H54 (cell line): ENCODE measurements at places on chromosomes 2 and 18.

GRCh38 chr18:43772907-43773306 is 495.6 kb upstream of the SYT4 start:
- DNase-seq: no peak

DNA sequence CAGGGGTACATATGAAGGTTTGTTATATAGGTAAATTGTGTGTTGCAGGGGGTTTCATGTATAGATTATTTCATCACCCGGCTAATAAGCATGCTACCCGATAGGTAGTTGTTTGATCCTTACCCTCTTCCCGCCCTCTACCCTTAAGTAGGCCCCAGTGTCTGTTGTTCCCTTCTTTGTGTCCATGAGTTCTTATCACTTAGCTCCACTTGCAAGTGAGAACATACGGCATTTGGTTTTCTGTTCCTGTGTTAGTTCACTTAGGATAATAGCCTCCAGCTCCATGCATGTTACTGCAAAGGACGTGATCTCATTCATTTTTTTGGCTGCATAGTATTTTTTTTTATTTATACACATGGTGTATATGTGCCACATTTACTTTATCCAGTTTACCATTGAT is 34.2 kb upstream of the ELAC1 start:
- no peak for DNase-seq

- no peak for DNase-seq
Observed at GRCh38 chr2:135985826-135986393, 484 bp upstream of the DARS1 start.

DNA sequence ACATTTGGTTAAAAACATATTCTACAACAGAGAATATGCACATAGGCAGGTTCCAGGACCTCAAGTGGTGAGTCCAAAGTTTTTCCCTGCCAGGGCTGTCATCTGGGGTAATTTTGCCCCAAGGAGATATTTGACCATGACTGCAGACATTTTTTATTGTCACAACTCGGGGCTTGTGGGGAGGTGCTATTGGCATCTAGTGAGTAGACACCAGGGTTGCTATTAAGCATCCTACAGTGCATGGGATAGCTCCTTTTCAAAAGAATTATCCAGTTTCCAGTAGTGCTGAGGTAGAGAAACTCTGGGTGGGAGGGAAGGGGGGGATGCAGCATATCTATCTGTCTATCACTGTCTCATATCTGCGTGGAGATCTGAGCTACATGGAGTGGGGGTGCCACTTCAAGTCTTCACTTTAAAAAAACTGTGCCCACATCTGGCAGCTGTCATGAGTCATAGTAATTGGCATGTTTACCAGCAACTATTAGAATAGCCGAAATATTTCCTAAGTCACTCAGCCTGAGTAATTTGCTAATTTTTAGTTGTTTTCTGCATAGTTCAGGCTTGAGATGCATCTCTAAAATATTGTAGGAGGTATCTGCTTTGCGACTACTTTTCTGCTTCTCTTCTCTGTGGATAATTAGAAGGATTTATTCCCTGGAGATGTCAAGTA is 254.0 kb upstream of the RBMS1 start:
- no peak for DNase-seq

- no peak for DNase-seq
Observed at GRCh38 chr2:63425606-63426005, 162.7 kb downstream of the WDPCP start.

DNA sequence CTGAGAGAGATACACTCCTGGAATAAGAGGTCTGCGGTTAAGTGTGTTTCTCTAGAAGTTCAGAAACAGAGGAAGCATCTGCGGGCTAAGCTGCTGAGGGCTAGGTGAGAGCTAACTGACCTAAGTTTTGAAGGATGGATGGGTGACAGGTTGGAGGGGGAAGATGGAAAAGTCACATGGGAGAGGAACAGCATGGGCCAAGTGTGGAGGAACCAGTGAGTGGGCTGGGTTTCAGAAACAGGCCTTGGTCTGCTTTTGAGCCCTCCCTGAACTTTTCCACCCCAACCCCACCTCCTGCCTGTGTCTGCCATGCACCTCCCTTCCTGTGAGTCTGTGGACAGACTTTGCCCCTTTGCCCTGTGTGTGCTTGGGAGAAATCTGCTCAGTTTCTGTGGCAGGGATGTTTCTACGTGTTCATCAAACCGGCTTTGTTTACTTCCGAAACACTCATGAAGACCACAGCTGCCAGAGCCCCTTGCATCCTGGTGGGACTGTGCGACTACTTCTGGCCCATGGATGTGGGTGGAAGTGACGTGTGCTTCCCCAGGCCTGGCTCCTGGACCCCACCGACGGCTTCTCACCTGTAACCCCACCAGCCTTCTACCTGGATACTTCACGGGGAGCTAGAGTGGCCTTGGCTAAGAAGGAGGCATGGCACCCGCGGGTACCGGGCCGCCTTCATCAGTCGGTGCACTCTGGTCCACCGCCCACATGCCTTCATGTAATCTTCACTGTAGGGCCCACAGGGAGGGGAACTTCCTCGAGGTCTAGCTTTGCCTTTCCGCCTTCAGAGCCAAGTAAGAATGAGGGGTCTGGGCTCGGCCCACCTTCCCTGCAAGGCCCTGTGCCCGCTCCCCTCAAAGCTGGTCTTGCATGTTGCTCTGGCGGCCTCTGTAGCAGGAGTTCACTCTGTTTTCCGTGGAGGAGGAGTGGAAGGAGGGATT is 1.4 kb upstream of the HPCAL1 start:
- DNase-seq: no peak

DNA sequence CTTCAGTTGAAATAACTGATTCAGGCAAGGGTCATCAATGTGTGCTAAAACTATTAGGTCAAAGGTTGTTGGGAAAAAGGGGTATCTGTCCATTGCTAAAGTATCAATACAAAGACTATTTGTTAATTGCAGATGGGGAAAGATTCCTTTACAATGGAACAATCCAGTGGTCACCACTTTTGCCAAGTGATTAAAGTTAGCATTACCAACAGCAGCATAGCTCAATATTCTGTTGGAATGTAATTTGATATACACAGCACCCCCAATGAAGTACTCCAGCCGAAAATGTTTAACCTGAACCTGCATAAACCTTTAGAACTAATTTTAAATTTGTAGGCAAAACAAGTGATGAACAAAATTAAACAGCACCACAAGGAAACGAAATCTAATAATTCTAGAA is 191.0 kb downstream of the TCF4 start:
- no peak for DNase-seq

GRCh38 chr2:194332799-194333490 is 1324.1 kb upstream of the SLC39A10 start:
- no peak for DNase-seq

DNA sequence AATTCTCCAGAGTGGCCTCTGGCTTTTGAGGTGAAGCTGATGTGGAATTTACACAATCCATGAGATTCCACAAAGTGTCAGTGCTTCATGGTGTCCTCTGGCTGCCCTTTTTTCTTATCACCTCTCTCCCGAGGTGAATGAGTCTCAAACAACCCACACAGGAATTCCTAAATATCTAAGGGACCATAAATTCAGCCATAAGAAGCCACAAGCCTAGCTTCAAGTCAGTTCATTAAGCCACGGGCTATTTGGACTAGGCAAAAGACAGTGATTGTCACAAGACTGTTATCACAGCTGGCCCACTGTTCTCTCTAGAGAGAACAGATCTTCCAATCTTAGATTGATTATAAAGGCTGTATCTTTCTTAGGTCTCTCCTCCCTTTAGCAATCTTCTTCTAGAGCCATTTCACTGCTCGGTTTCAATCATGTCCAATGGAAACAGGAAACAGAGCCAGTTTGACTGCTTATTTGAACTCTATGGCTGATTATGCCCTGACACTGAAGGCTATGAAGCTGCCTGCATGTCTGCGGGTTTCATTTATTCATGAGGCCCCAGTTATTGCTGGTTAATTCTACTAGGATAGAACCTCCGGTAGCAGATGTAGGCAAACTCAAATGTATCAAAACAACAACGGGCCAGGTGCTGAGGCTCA is 4.1 kb downstream of the NEMP2 start:
- no peak for DNase-seq

DNA sequence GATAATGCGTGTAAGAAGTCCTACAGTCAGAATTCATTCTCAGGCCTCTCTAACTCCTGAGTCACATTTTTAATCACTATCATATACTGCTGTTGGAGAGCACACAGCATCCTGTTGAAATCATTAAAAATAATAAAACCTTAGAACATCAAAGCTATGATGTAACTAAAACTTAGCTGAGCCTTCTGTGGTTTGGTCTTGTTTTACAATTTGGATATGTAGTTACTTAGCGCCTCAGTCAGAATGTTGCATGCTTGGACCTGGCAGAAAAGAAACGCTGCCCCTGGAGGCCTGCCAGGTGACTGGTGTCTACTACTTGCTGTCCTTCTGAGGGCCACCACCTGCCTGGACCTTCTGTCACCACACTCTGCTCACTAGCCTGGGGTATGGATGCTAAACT is 261.1 kb upstream of the RASGRP3 start:
- no peak for DNase-seq

DNA sequence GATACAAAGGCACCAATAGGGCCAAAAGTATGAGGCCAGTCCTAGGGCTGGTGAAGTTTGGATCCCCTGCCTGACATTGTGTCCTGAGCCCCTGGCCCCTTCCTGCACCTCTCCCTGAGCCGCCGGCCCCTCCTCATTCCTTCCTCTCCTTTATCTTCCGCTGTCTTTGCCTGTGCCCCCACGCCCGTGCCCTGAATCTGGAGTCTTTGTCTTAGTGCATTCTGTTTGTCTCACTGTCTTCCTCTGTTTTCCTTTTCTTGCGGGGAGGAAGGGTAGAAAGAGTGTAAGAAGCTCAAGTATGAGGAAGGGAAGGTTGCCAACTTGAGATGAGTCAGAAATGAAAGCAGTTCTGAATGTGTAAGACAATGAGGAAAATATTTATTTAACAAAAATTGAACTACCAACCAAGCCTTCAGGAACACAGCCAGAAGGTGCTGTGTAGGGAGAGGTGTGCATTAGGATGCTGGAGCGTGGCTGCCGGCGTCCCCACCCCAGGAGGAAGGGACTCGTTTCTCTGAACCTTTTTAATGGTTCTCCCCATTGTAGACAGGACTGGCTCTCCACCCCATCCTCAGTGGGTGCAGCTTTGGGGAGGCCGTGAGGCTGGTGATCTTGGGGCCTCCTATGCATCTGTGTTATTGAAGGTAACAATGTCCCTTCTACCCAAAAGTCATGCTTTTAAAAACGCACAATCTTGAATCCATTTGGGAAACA is 133.1 kb downstream of the NEDD4L start:
- peak; percentile 30 for DNase-seq

DNA sequence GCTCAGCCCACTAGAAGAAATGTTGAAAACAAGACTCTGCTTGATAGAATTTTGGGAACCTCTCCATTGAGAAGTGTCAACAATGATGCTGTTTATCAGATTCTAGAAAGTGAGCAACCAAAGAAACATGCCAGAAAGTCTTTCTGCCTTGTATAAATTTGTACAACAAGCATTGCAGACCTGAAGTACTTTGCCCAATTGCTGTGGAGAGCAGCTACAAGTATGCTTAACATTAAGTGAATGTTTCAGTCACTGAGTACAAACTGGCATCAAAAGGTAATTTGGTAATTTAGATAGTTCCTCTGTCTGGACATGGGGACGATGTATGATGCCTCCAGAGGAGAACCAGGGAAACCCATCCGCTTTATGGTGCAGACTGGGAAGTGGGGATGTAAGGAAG is 33.4 kb upstream of the SKA1 start:
- DNase-seq: no peak

DNA sequence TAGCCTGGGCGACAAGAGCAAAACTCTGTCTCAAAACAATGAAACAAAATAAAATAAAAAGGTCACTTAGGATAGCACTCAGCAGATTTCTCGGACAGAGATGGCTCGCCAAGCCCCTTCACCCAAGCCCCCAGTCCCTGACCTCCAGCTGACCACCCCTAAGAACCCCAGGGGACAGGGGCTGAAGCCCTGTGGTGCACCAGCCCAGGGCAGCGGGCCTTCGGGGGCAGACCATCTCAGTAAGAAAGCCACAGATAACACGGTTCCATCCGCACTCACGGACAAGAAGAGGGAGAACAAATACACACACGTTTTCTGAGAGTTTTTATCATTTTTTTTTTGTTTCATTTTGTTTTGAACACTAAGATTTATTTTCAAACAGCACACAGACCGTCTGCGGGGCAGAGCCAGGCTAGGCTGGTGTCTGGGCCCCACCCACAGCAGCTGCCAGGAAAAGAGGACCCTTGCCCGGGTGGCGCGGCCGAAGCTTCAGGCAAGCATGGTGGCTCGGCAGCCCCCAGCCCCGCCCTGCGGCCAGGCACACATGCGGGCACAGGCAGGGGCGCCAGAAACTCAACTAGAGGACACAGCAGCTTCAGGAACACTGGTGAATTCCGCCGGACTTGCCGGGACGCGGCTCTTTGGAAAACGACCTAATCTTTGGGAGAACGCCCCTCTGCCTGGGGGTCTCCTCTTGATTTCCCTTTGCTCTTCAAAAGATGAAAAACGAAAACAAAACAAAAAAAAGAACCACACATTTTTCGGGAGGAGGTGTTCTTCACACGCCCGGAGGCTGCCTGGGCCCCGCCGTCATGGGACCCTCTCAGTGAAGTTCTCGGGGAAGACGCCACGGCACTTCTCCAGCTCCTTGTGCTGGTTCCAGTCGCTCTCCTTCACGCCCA is 59.0 kb downstream of the BIN1 start:
- no peak for DNase-seq

- no peak for DNase-seq
Observed at GRCh38 chr2:28366149-28366495, 26.5 kb upstream of the FOSL2 start.

- DNase-seq: no peak
Observed at GRCh38 chr2:77831471-77831870, 309.3 kb upstream of the LRRTM4 start.

- peak; percentile 6 for DNase-seq
Observed at GRCh38 chr2:163800951-163801381, 65.2 kb upstream of the FIGN start.

- no peak for DNase-seq
Observed at GRCh38 chr2:203705178-203705577, 1.3 kb upstream of the CD28 start.

- DNase-seq: no peak
Observed at GRCh38 chr2:28828382-28828781, 17.7 kb downstream of the SPDYA start.

- DNase-seq: no peak
Observed at GRCh38 chr18:31402026-31402373, 25.4 kb downstream of the DSG4 start.

GRCh38 chr18:37332219-37332618 is 233.4 kb downstream of the CELF4 start:
- no peak for DNase-seq

DNA sequence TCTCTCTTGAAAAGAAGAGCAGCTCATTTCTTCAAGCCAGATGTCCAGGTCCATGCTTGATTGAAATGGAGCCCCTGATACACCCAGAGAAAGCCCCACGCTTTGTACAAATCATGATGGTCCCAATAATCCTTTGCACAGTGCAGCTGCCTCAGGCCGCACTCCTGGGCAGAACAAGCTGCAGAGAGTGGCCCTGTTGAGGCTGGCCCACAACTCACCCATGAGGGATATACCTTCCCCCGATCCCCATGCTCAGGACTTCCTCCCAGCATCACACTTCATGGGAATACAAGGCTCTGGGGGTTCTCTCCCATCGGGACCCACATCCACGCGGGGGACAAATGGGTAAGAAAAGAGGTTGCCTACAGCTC is 181.8 kb downstream of the CTIF start:
- no peak for DNase-seq

GRCh38 chr18:7467708-7468466 is 99.2 kb upstream of the PTPRM start:
- DNase-seq: peak; percentile 7
